ENCODE measurements at places on chromosomes 11 and 22. TPM values are rescaled to one million over a fixed set of nuclear protein-coding genes. Genes with fewer than 3 reads are reported as not detected.

- DNase-seq: peak; percentile 47
Measured at GRCh38 chr11:28259177-28259843, 151.1 kb downstream of the METTL15 start.

The HMGXB4 gene
- total RNA-seq: 24.6 TPM

The USP2 gene
- total RNA-seq: 0.60 TPM

DNA sequence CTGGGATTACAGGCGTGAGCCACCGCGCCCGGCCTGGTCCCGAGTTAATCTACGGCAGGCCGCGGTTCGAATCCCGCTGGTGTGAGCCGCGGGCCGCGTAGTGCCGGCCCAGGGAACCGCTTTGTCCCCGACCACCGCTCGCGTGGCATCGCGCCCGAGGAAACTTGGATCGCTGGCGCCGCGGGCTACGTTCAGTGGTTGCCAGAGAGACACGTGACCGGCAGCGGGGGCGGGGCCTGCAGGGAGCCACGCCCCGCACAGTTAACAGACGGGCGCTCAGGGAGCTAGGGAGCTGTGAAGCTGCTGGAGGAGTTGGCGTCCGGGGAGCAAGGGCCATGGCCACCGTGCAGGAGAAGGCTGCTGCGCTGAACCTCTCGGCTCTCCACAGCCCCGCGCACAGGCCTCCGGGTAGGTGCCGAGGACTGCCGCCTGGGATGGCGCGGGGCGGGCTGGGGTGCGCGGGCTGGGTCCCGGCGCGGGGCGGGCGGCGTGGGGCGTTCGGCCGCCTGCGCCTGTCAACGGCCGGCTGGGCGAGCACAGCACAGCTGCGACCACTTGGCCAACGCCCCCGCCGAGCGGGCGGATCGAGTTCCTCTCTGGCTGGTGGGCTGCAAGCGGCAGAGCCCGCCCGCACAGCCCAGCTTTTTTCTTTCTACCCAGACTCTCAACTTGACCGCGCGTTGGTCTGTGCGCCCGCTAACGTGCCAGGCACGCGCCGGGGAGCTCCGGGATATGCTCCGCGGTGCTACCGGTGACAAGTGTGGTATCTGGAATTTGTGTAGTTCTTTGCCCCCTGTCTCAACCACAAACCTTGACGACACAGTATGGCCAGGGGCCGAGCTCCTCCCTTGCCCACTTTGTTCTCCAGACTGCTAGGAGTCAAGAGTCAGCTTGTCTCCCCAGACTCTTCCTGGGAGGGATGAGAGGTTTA, at the start of gene DEPDC7:
TSS of gene DEPDC7 (plus strand) at position 258 of the 931 bp plus-strand sequence. CDS start at position 336, 78 bp downstream.
- peak; percentile 91 for DNase-seq

- no peak for DNase-seq
Measured at GRCh38 chr11:120566176-120566575, 54.6 kb downstream of the GRIK4 start.

DNA sequence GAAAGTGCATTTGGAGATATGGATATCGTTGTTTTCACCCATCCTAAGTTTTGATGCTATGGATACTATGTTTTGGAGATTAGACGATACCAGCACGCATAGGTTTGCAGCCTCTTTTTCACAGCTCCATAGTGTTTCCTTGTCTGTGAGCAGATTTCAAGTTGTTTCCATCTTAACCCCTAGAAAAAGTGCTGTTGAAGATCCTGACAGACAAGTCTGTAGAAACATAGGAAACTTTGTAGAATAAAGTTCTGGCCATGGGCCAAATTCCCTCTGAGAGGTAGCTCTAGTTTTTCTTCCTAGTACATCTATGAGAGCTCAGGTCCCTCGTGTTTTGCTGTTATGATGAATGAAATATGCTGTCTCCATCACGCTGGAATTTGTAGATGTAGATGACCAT, 32.4 kb downstream of the ST3GAL4 start:
- no peak for DNase-seq

GRCh38 chr11:45860764-45861510, 13.7 kb downstream of the CRY2 start:
- DNase-seq: no peak

Measured in spleen (tissue), 13 donors.